Activated T-cell treated with anti-CD3 and anti-CD28 coated beads, Interleukin-2, amount 50 U/mL, for 72 hours (primary cell): ENCODE measurements at places on chromosomes 5 and 9. TPM values are rescaled to one million over a fixed set of nuclear protein-coding genes. Genes with fewer than 3 reads are reported as not detected.

GRCh38 chr5:13934125-13934524 lies 10.4 kb downstream of the DNAH5 start:
- DNase-seq = no peak

The MCC gene
- 3.3 TPM for total RNA-seq

GRCh38 chr5:159854916-159855315 lies 61.4 kb upstream of the ADRA1B start:
- no peak for DNase-seq

DNA sequence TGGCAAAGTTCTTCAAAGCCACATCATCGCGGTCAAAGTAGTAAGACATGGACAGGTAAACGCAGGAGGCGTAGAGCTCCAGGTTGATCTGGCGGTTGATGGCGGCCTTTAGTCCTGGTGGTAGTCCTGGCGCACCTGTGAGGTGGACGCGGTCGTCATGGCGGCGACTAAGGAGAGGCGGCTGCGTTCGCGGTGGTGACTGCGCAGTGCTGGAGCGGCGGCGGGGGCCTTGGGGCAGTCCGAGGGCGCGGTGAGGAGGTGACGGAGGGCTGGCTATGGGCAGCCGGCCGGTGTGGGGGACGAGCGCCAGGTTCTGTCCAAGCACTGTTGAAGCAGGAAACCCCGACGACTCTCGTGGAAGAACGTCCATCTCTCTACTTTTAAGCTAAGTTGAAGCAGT lies 136.8 kb downstream of the BASP1 start:
- DNase-seq = no peak

GRCh38 chr5:83009408-83009807 lies 67.8 kb downstream of the TMEM167A start:
- DNase-seq = no peak

DNA sequence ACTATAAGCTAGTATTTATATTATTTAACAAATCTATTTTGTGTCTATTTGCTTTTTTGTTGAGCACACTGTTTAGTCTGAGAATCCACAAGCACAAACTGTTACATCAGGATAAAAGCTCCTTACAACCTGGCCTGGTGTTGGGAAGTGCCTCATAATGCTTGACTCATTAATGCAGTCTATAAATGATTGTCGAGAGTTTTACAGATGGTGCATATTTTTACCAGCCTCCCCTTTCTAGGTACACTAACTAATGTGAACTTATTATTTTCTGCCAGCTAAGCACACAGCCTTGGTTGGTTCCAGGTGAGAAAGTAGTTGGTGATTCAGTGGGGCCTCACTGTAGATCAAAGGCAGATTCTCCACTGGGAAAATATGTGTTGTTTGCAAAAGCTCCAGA lies 151.0 kb upstream of the ADAMTS16 start:
- DNase-seq = no peak

DNA sequence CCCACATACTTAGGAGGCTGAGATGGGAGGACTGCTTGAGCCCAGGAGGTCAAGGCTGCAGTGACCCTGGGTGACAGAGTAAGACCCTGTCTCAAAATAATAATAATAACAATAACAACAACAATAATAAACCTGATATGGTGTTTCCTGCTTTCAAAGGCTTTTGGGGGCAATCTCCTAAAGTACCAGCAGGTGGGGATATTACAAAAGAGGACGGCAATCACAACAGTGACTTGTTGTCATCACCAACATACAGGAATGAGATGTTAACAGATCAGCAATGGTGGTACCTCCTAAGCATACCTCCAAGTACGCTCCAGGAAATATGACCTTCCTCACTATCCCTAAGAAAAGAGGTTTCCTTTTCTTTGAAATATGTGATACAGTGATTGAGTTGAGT lies 91.1 kb upstream of the RNF180 start:
- DNase-seq = no peak

- DNase-seq = no peak
Measured at GRCh38 chr5:88952344-88952743, 69.4 kb upstream of the MEF2C start.

The TRIM36 gene
- total RNA-seq = not detected

DNA sequence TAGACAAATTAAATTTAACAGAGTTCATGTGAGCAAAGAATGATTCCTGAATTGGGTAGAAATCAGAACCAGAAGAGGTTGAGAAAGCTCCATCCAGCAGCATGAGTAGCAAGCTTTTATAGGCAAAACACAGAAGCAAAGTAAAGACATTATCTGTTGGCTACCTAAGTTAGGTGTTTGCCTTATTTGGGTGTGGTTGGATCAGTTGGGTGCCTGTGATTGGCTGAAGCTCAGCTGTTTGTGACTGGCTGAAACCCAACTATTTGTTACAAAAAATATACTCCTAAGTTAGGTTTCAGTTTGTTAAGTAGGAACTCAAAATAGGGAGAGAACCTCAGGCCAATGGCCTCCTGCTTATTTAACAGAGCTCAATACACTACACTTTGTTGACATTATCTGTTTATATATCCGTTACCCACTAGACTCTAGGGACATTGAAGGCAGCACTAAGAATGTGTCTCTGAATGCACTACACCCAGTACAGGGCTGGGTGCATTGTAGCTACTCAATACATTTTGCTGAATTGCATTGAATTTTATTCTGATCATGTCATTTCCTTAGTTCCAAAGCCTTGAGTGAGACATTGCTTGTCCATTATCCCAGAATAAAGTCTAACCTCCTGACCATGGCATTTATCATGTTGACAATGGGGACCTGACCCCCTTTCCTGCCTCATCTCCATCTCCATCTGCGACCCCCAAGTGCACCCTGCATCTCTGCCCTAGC lies 98.7 kb downstream of the CCDC192 start:
- no peak for DNase-seq

The PPP6C gene
- 41.4 TPM for total RNA-seq

DNA sequence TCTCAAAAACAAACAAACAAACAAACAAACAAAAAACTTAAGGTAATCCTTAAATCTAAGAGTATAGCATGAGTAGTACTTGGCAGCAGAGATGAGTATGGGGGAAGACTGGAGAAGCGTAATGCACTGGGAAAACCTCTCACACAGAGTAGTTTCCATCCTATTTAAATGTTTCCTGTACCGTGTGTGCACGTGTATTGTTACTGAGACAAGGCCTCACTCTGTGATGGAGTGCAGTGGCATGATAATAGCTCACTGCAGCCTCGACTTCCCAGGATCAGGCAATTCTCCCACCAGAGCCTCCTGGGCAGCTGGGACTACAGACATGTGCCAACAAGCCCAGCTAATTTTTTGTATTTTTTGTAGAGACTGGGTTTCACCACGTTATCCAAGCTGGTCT lies 2.9 kb downstream of the UIMC1 start:
- no peak for DNase-seq

DNA sequence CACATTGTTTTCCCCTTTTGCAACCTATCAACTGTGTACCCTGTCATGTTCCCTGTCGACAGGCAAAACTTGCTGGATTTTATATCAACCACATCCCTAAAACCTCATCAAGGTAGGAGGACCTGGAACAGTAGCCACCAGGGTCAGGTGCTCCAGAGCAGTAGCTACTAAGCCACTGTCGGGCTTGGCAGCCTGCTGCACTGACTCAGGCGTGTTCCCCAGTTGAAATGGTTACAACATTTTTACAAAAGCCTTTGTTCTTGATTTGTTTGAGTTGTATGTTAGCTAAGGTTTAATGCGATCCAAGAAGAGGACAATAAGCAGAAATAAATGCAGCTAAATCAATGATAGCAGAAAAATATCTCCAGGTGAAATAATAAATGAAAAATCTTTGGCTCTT lies 407.4 kb upstream of the TLE4 start:
- DNase-seq = no peak
